CD8-positive, alpha-beta memory T cell (primary cell): ENCODE measurements at places on chromosomes 2 and 18. TPM values are rescaled to one million over a fixed set of nuclear protein-coding genes. Genes with fewer than 3 reads are reported as not detected.

GRCh38 chr2:198371921-198372543, 567.6 kb downstream of the PLCL1 start:
- no peak overlapping the region for H3K27ac ChIP-seq
- H3K27me3 ChIP-seq = no peaks in the 10 kb centered on the region
- no peak overlapping the region for H3K4me3 ChIP-seq
- H3K4me1 ChIP-seq = no peaks in the 10 kb centered on the region

- peak overlapping the region; percentile 27 for H3K27ac ChIP-seq
- H3K36me3 ChIP-seq = no peaks in the 10 kb centered on the region
- no peaks in the 10 kb centered on the region for H3K27me3 ChIP-seq
- no peak overlapping the region for H3K4me3 ChIP-seq
- DNase-seq = no peak
- H3K4me1 ChIP-seq = no peaks in the 10 kb centered on the region
These were observed 55.2 kb upstream of the RTN4 start for GRCh38 chr2:55105456-55105855.

DNA sequence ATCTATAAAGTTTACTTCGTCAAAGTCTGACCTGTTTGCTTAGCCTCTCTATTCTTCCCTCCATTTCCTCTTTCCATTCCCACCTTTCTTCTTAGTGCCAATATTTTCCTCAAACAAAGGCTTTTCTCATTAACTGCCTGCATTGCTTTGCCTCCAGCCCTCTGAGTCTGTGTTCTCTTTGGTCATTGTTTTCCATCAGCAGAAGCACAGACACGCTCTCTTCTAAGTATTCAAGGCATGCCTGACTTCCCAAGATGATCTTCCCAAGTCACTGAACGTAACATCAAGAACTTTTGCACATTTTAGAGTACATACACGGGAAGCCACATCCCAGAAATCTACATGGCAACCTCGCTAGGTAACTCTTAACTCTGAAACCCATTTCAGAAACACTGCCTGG, 32.6 kb upstream of the ANXA4 start:
- no peak for DNase-seq
- no peaks in the 10 kb centered on the region for H3K36me3 ChIP-seq
- peaks cover 3% of the 10 kb centered on the region for H3K4me1 ChIP-seq

- no peaks in the 10 kb centered on the region for H3K27me3 ChIP-seq
- no peaks in the 10 kb centered on the region for H3K36me3 ChIP-seq
- no peak overlapping the region for H3K4me3 ChIP-seq
- no peak overlapping the region for H3K27ac ChIP-seq
These were observed 1249.2 kb upstream of the ZEB2 start for GRCh38 chr2:145769011-145769716.

- no peaks in the 10 kb centered on the region for H3K36me3 ChIP-seq
- H3K27me3 ChIP-seq = no peaks in the 10 kb centered on the region
- H3K4me1 ChIP-seq = peaks cover 23% of the 10 kb centered on the region
- H3K27ac ChIP-seq = no peak overlapping the region
These were observed 43.0 kb upstream of the SLC1A4 start for GRCh38 chr2:64945973-64946768.

Gene PNKD
- total RNA-seq = 26.8 TPM

DNA sequence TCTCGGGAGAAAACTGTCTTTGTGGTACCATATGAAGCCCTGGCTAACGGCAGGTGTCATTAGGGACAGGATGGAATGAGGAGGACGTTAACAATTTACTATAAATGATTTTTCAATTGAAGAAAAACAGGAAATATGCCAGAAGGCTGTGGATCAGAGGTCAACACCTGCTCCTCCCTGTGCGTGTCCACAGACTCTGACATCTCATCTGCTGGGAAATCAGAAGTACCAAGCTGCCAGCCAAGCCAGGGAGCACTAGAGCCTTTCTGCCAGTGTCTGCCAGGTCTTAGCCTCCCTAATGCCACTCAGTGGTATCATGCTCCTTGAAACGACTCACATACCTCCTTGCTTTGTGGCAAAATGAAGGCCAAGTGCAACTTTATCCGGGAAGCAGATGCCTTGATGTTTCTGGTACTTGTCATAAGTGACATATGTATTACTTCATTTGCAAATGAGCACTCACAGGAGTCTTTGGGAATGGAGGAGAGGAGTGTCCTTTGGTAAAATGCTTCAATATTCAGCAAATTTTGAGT, 541.1 kb downstream of the SATB2 start:
- no peak overlapping the region for H3K4me3 ChIP-seq
- no peaks in the 10 kb centered on the region for H3K36me3 ChIP-seq
- H3K27ac ChIP-seq = no peak overlapping the region

DNA sequence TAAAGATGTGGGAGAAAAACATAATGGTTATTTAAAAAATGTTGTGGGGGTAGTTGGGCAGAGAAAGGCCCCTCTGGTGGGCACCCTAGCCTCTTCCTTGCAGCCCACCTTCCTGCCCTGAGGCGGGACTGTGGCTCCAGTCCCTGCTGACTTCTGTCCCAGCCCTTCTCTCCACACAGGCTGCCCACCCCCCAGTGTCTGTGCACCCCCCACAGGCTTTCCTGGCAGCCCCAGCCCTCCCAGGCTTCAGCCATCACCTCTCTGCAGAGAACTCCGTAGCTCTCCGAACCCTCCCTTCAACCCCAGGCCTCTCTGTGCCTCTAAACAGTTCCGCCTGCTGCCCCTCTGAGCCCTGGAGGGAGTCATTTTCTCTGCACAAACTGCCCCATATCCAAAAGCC, 75.4 kb downstream of the DYSF start:
- no peak for DNase-seq
- H3K27ac ChIP-seq = no peak overlapping the region
- H3K36me3 ChIP-seq = no peaks in the 10 kb centered on the region
- no peak overlapping the region for H3K4me3 ChIP-seq
- no peaks in the 10 kb centered on the region for H3K4me1 ChIP-seq

Gene PSMG2
- total RNA-seq = 116 TPM

Gene MYO1B
- total RNA-seq = 3.9 TPM

DNA sequence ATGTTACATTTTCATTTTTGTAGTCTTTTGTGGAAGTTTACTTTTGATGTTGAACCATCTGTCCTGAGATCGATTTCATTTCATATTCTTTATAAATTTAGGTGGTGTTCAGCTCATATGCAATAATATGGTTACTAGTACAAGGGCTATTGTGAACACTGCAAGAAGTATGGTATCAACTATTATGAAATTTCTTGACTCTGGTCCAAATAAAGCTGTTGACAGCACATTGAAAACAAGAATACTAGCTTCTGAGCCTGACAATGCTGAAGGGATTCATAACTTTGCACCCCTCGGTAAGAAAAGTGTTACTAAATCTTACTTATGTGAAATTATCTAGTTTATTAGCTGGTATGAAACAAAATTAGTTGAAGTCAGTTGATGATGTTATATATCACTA, 124.9 kb upstream of the TTC27 start:
- peaks cover 34% of the 10 kb centered on the region for H3K36me3 ChIP-seq
- DNase-seq = no peak
- H3K27me3 ChIP-seq = no peaks in the 10 kb centered on the region
- H3K4me1 ChIP-seq = no peaks in the 10 kb centered on the region

- no peak overlapping the region for H3K27ac ChIP-seq
- H3K4me3 ChIP-seq = no peak overlapping the region
- no peaks in the 10 kb centered on the region for H3K36me3 ChIP-seq
- H3K4me1 ChIP-seq = peaks cover 30% of the 10 kb centered on the region
- no peak for DNase-seq
These were observed 50.3 kb upstream of the ZBTB7C start for GRCh38 chr18:48459465-48459864.

DNA sequence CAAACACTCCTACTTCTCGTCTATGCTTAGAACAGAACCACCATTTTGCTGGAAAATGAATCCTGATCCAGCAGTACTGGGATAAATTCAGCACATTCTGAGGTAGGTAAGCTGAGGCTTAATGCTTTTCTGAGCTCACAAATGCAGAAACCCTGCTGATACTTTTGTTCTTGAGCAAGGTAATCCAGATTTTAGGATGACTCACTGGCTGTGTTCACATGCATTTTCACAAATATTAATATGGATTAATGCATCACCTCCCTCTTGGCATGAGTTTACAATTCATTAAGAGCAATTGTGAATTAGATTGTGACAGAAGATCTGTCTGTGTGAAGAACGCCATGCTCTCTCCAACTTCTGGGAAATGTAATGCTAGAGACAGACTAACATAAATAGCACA, 42.2 kb downstream of the RAD51AP2 start:
- no peak overlapping the region for H3K27ac ChIP-seq
- H3K36me3 ChIP-seq = no peaks in the 10 kb centered on the region
- DNase-seq = no peak
- no peaks in the 10 kb centered on the region for H3K4me1 ChIP-seq
- no peak overlapping the region for H3K4me3 ChIP-seq
- H3K27me3 ChIP-seq = no peaks in the 10 kb centered on the region

DNA sequence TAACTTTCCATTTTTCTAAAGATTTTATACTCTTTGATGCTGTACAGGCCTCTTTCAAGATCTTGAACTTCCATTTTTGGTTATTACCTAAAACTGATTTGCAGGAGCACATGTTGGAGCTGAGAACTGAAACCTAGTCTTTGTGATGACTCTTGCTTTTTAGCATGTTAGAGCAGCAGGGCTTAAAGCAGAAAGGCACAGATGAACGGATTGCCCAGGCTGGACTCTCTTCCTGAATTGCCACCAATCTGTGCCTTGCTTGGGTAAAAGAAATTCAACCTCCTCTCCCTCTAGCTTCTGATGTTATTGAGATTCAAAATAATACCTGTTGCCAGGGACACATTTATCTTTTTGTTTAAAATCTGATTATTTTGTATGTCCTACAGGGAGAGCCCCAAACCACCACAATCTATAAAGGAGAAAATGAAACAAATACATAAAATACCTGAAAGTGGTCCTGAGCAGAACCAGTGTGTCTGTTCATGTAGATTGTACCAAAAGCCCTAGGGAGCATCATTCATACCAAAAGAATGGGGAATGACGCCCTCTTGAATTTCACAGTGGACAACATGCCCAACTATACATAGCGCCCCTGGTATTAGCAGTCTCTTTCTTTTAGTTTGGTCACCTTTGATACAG, 277.0 kb upstream of the MAP2 start:
- DNase-seq = no peak
- H3K27me3 ChIP-seq = no peaks in the 10 kb centered on the region
- no peaks in the 10 kb centered on the region for H3K4me1 ChIP-seq
- no peak overlapping the region for H3K27ac ChIP-seq
- H3K4me3 ChIP-seq = no peak overlapping the region

Gene NEDD4L
- 3.0 TPM for total RNA-seq

- H3K27me3 ChIP-seq = no peaks in the 10 kb centered on the region
- no peak overlapping the region for H3K4me3 ChIP-seq
- H3K4me1 ChIP-seq = no peaks in the 10 kb centered on the region
- no peaks in the 10 kb centered on the region for H3K36me3 ChIP-seq
- H3K27ac ChIP-seq = no peak overlapping the region
These were observed 186.0 kb downstream of the DIS3L2 start for GRCh38 chr2:232147440-232148077.

DNA sequence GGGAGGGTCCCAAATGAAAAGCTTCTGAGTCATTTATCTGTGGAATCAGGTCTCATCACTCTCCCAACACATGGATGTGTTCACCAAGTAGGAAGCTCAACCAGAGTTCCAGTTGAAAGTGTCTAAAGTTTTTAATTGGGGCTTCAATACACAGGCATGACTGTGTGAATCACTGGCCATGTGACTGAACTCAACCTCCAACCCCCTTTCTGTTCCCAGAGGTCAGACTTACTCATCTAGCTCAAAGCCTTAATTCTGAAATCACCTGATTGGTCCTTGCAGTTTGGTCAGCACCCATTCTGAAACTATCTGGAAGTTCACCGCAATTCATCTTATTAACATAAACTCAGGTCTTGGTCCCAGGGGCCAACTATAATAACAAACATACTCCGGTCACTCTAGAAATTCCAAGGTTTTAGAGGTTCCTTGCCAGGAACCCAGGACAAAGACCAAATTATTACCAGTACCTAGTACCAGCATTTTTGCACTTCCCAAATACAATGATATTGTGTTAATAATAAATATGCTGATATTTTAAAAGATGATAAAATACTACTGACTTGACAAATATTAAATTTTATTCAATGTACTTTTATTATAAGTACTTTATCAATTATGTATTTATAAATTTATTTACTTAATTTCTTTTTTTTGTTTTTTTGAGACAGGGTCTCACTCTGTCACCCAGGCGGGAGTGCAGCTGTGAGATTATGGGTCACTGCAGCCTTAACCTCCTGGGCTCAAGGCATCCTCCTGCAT, 10.7 kb upstream of the RBM45 start:
- H3K27me3 ChIP-seq = no peaks in the 10 kb centered on the region
- no peak overlapping the region for H3K4me3 ChIP-seq
- no peaks in the 10 kb centered on the region for H3K4me1 ChIP-seq
- no peaks in the 10 kb centered on the region for H3K36me3 ChIP-seq
- no peak overlapping the region for H3K27ac ChIP-seq

- H3K4me3 ChIP-seq = no peak overlapping the region
- no peaks in the 10 kb centered on the region for H3K36me3 ChIP-seq
- H3K27me3 ChIP-seq = no peaks in the 10 kb centered on the region
- H3K27ac ChIP-seq = no peak overlapping the region
- DNase-seq = no peak
- H3K4me1 ChIP-seq = no peaks in the 10 kb centered on the region
These were observed 26.6 kb downstream of the SALL3 start for GRCh38 chr18:79006106-79006795.

Gene C2orf72
- not detected for total RNA-seq

- H3K27ac ChIP-seq = no peak overlapping the region
- peaks cover 8% of the 10 kb centered on the region for H3K4me1 ChIP-seq
- no peaks in the 10 kb centered on the region for H3K36me3 ChIP-seq
- no peaks in the 10 kb centered on the region for H3K27me3 ChIP-seq
- no peak overlapping the region for H3K4me3 ChIP-seq
These were observed 5.6 kb downstream of the PDCD1 start for GRCh38 chr2:241852981-241853631.

Gene EPAS1
- total RNA-seq = 14.5 TPM

DNA sequence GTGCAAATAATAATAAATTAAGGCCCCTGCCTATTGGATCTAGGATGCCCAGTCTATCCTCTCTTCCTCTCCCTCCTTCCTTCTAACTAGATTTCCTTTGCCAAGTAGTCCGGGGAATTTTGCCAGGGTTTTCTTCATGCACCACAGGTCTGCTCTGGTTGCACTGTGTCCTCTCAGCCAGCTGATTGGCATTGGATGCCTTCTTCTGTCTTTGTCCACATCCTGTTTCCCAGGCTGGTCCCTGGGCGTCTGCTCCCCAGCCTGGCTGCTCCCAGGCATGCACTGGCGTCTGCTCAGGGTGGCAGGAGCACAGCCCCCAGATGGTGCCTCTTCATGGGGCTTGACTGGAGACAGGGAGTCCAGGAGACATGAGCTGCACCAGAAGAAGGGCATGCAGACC, 66.4 kb downstream of the GALR1 start:
- H3K36me3 ChIP-seq = no peaks in the 10 kb centered on the region
- H3K27me3 ChIP-seq = no peaks in the 10 kb centered on the region
- DNase-seq = no peak
- no peak overlapping the region for H3K4me3 ChIP-seq
- no peak overlapping the region for H3K27ac ChIP-seq

DNA sequence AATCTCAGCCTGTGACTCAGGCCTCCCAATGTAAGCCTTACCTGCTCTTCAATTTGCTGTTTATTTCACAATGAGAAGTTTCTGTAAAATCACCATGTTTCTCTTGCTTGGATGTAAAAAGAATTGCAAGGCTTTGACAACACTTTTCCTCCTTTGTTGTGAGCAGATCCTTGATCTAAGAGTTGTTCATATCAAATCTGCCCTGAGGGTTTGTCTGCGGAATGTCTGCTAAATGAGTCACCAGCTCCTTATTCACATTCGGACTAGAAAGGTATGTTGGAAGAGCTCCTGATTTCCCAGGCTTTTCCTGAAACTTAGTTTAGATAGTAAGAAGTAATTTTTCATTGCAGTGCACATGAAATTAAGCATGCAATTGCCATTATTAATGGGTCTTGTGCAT, 268.2 kb upstream of the TCF4 start:
- DNase-seq = no peak
- no peaks in the 10 kb centered on the region for H3K4me1 ChIP-seq
- no peak overlapping the region for H3K4me3 ChIP-seq
- no peaks in the 10 kb centered on the region for H3K27me3 ChIP-seq
- no peak overlapping the region for H3K27ac ChIP-seq

Gene CLEC4F
- total RNA-seq = not detected

Gene NDUFS1
- 106 TPM for total RNA-seq
